Activated naive CD4-positive, alpha-beta T cell treated with anti-CD3 and anti-CD28 coated beads for 36 hours (primary cell): ENCODE measurements at places on chromosomes 2 and 18.

DNA sequence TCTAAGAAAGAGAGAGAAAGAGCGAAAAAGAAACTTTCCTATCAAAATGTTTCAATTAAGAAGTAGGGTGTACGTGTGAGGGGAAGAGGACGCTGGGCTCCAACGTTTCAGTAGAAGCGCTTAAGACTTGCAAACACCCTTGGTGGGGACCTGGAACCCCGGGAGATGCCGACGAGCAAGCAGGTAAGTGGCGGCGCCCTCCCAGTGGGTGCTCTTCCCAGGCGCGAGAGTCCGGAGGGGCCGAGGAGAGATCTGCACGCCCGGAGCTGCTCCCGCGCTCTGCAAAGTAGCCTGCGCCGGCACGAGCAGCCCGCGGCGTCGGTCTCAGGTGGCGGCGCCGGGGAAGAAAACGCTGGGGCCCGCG lies 678 bp upstream of the OTX1 start:
- peak; percentile 6 for DNase-seq

GRCh38 chr2:206023183-206023582 lies 62.8 kb downstream of the INO80D start:
- no peak for DNase-seq

DNA sequence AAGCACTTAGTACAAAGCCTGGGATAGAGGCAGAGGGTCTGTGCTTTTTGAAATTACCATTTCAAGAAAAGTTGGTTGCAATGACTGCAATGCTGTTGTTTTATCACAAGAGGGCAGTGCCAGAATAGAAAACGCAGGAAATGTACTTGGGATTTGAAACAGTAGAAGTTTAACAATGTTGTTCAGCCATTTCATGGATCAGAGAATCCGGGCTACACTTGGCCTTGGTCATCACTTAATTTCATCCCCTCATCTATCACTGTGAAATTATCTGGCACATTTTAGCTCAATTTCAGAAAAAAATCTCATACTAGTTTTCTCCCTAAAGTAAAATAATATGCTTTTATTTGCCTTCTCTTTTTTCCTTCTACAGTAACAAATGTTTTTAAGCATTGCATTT lies 70.8 kb downstream of the RAPGEF4 start:
- peak; percentile 9 for DNase-seq

DNA sequence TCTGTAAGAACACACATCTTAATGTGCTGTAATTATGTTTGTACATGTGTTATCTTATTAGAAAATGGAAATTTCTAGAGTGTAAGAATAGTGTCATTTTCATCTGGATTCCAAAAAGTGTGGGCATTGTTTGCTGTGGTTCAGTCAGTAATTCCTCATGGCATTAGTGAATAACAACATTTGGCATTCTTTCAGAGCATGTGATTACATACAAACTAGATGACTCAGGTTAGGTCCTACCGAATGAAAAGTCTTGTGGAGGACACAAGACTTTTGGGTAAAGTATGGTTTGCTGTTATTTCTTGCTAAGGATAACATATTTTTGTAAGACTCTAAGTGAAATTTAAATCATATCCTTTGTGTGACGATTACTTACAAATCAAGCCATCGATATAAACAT lies 593.1 kb upstream of the NRXN1 start:
- no peak for DNase-seq

GRCh38 chr2:109259671-109260070 lies 130.7 kb downstream of the SH3RF3 start:
- no peak for DNase-seq

GRCh38 chr2:111535404-111535803 lies 348.6 kb downstream of the ANAPC1 start:
- no peak for DNase-seq

GRCh38 chr2:157887946-157888345 lies 11.8 kb upstream of the ACVR1 start:
- no peak for DNase-seq

- peak; percentile 63 for DNase-seq
Measured at GRCh38 chr2:68594674-68595492, 48.5 kb upstream of the PROKR1 start.

- peak; percentile 61 for DNase-seq
Measured at GRCh38 chr2:10447300-10447894, 730 bp downstream of the ODC1 start.

DNA sequence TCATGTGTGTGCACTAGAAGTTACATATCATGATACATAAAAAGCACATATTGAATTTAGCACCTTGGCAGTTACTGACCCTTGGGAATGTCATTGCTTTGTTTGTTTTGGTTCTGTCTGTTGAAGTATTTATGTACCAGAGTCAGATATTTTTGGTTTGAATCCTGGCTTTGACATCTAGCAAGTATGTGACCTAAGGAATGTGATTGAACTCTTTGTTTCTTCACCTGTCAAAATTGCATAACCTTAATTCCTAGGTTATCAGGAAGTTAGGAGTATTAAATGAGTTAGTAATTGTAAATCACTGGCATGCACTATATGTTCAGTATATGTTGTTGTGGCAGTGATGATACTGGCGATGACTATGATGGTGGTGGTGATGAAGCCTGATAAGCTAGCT lies 1003.5 kb upstream of the NRXN1 start:
- no peak for DNase-seq

DNA sequence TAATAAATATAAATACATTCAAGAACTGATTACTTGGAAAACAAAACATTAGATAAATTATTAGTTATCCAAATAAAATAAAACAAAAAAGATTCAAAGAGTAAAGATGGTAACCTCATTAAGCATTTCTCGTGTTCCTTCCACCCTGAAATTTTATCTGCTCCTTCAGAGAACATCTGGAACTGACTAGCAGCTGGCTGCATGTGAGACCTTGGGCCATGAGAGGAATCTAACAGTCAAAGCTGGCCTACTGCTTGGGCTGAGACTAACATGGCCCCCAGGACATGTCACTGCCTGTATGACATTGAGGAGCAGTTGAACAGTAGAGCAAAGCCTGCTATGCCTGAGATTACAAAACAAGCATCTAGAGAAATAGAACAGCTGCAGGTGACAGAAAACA lies 208.5 kb upstream of the ZSWIM2 start:
- no peak for DNase-seq
